ENCODE measurements at places on chromosomes 11 and 22.

DNA sequence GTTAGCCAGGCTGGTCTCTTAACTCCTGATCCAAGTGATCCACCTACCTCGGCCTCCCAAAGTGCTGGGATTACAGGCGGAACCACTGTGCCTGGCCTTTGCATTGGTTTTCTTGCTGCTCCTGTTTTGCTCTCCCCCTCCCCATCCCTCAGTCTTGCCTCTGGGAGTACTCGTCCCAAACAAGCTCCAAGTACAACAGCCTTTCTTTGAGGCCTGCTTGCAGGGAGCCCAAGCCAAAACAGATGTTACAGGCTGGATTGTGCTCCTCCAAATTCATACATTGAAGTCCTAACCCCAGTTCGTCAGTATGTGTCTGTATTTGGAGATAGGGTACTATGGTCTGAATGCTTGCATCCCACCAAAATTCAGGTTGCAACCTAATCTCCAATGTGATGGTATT is 8.6 kb downstream of the IGLL1 start:
- DNase-seq, result no peak

DNA sequence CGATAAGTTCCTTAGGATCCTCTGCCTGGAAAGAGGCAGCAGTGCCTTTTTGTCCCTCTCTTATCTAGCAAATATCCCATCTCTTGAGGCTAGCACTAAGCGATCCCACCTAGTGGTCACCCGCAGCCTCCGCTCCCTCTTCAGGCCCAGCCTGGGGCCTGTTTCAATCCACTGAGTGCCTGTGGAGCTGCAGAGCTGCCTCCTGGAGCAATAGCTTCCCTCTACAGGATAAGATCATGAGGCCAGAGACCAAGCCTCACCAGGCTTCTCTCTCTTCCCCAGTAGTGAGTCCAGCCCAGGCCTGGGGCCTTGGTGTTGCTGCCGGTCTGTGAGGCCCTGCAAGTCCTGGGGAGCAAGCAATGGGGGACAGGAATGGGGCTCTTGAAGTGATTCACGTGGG is 65.8 kb downstream of the SLC22A12 start:
- DNase-seq, result no peak

GRCh38 chr11:33920838-33921613 is 29.1 kb upstream of the LMO2 start:
- peak; percentile 45 for DNase-seq

GRCh38 chr11:92828556-92828955 is 140.9 kb upstream of the MTNR1B start:
- no peak for DNase-seq

GRCh38 chr22:23075525-23076216 is 5.4 kb downstream of the GNAZ start:
- DNase-seq, result no peak

DNA sequence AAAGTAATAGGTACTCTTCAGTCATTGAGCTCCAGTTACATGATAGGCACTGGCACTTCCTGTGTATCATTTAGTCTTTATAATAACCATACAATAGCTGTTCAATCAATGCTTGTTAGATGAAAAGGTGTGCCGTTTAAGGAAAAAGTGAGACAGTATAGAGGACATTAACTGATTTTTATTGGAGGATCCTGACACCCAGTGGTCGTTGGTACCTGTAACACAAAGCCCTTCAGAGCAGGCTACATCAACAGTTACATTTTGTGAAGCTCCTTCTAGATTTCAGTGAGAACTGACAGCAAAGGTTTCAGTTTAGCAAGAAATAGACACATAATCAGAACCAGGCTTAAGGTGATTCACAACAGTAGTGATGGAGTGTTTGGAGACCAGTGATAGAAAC is 44.2 kb downstream of the CCDC81 start:
- no peak for DNase-seq

DNA sequence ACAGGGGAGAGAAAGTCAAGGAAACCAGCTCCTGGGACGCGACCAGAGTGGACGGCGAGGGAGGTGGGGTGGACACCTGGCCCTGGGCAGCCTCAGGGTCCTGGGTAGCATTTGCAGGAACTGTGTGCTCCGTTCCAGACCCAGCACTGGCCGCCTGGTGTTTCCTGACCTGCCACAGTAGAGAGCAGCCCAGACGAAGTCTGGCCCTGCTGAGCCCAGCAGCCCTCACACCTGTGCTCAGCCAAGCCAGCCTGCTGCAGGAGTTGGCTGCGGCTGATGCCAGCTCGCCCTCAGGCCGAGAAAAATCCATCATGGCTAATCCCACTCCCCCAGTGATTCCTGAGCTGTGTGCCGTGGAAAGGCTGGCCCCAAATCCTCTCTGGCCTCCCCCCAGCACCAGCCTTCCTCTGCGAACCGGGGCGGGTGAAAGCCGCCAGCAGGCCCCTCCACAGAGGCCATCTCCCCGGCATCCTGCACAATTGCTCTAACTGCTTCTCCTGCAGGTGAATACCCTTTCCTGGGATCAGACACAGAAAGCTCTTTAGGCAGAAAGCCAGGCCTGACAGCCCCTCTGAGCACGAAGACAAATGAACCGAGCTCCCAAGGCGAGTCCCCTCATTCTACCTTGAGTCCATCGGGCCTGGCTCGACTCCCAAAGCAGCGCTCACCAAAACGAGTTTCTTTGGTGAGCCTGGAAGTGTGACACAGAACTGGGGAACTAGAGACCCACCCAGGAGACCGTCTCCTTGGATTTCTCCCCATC is 88.6 kb downstream of the RTL6 start:
- no peak for DNase-seq

- peak; percentile 11 for DNase-seq
These were observed 65.1 kb upstream of the LRRC55 start for GRCh38 chr11:57116654-57117053.

DNA sequence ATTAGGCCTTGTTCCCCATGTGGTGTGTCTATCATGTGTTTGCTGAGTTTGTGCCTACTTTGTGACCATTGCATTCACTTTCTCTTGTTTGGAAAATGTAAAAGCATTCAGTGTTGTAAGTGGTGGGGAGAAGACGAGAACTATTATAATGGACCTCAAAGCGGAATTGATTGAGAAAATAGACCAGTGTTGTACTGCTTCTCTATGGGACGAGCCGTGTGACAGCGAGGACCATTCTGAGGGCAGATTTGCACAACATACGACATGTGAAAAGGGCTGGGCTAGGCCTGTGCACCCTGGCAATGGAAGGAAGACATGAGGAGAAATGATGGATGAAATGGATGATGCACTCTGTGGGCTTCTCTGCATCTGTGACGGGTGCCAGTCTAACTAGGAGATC is 233.5 kb downstream of the DSCAML1 start:
- DNase-seq, result no peak

- no peak for DNase-seq
These were observed 145.5 kb downstream of the RBFOX2 start for GRCh38 chr22:35883031-35883620.

GRCh38 chr11:11078344-11079086 is 220.7 kb upstream of the ZBED5 start:
- no peak for DNase-seq

- no peak for DNase-seq
These were observed 67.4 kb upstream of the PRDM11 start for GRCh38 chr11:45079075-45079444.

- no peak for DNase-seq
These were observed 12.6 kb downstream of the PRSS23 start for GRCh38 chr11:86812981-86813380.

- no peak for DNase-seq
These were observed 35.4 kb upstream of the LMO1 start for GRCh38 chr11:8298801-8299786.

DNA sequence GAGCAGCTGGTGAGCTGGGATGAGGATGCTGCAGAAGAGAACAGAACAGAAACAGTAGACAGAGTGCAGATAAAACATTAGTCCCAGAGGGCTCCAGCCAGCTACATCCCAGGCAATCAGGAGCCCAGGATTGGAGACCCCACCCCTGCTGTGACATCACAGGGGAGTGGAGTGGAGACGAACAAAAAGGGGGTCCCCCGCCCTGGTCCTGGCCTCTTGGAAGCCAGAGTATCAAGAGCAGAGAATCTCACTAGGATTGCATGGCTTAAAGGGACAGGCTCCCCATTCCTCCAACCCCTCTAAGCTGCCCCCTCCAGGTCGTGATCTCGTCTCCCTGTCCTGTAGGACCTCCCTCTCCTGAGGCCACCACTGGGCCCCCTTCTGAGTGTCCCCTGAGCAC is at the start of gene P2RX3:
P2RX3 (plus strand) TSS at position 211 of the 400 bp plus-strand sequence. CDS start 199 bp downstream, outside the sequence.
- no peak for DNase-seq

GRCh38 chr11:44623731-44624491 is 58.4 kb downstream of the CD82 start:
- no peak for DNase-seq

GRCh38 chr11:85133636-85134035 is 493.5 kb downstream of the DLG2 start:
- no peak for DNase-seq

GRCh38 chr11:127003260-127003981 is 2.9 kb upstream of the KIRREL3 start:
- DNase-seq, result peak; percentile 4

DNA sequence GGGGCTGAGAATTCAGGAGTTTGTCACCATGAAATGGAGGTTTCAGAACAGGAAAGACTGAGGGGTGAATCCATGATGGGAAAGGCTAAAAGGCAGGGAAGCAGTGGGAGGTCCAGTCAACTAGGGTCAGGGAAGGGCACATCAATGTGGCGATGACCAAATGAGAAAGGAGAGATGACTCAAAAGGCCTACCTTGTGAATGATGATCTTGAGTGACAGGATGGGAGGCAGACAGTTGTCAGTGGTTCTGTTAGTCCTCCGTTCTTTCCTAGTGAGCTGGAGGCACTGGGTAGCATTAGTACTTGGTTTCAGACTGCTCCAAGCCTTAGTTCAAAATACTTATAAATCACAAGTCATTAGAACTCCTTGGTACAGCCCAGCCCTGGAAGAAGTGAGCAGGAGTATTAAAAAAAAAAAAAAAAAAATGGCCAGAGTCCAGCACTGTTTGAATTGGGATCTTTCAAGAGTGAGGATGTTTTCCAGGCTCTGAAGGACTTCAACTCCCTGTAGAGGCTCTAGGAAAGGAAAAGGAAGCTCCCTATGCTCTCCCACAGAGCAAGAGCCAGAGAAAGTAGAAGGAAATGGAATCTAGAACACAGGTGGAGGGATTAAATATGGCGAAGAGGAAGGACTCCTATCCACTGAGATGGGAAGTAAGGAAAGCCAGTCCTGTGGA is 8.3 kb upstream of the DCHS1 start:
- DNase-seq, result no peak

DNA sequence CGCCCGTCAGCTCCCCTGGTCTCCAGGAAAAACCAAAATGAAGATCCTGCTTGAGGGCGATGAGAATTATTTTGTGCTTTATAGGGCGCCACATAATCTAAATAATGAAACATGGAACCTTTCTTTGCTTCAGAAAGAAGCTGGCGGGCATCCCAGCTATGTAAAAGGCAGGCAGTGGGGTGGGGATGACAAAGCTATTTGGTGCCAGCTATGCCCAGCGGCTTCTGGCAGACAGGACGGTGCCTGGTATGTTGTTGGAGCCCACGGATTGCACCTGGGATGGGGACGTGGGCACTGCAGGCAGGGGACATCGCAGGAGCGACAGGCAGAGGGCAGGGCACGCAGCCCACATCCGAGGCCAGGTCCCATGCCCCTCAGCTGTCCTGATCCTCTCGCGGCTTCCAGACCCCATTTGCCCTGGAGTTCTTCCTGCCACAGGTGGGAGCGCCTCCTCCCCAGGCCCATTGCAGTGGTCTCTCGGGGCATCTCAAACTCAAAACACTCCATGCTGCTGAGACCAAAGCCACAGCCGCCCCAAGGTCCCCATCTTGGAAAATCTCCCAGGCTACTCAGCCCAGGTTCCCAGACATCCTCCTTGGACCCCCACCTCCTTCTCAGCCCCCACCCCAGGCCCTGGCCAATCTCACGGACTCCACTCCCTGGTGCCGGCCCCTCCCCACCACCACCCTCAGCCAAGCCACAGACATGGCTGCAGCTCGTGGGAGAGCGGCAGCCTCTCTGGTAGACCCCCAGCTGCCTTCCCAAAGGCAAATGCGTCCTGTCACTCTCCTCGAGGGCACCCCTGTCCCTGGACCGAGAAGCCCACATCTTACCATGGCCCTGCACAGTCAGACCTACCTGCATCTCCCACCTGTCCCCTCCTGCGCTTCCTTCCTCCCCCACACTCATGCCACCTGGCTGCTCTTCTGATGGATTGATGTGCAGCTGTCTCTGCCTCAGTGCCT is 45.7 kb downstream of the SHISAL1 start:
- no peak for DNase-seq

GRCh38 chr22:50015451-50016307 is 3.1 kb upstream of the IL17REL start:
- DNase-seq, result no peak

All from activated naive CD8-positive, alpha-beta T cell treated with anti-CD3 and anti-CD28 coated beads, Interleukin-2, amount 50 U/mL, for 24 hours (primary cell).